ENCODE measurements at places on chromosomes 13 and 19. TPM values are rescaled to one million over a fixed set of nuclear protein-coding genes. Genes with fewer than 3 reads are reported as not detected.
A peak's percentile ranks its signal among the peaks of the same experiment; 100 is the strongest.

GRCh38 chr13:105410602-105411001 is 1124.9 kb downstream of the EFNB2 start:
- DNase-seq, result no peak

- DNase-seq, result no peak
These were observed 184.0 kb upstream of the UBL3 start for GRCh38 chr13:30034458-30034795.

The CEACAM3 gene
- not detected for total RNA-seq

- no peak for DNase-seq
These were observed 73.0 kb upstream of the STK24 start for GRCh38 chr13:98649861-98650260.

The SULT2B1 gene
- not detected for total RNA-seq

- peak; percentile 64 for DNase-seq
These were observed 6.8 kb upstream of the DGKH start for GRCh38 chr13:42041684-42042035.
